ENCODE measurements at places on chromosomes 11 and 22.

DNA sequence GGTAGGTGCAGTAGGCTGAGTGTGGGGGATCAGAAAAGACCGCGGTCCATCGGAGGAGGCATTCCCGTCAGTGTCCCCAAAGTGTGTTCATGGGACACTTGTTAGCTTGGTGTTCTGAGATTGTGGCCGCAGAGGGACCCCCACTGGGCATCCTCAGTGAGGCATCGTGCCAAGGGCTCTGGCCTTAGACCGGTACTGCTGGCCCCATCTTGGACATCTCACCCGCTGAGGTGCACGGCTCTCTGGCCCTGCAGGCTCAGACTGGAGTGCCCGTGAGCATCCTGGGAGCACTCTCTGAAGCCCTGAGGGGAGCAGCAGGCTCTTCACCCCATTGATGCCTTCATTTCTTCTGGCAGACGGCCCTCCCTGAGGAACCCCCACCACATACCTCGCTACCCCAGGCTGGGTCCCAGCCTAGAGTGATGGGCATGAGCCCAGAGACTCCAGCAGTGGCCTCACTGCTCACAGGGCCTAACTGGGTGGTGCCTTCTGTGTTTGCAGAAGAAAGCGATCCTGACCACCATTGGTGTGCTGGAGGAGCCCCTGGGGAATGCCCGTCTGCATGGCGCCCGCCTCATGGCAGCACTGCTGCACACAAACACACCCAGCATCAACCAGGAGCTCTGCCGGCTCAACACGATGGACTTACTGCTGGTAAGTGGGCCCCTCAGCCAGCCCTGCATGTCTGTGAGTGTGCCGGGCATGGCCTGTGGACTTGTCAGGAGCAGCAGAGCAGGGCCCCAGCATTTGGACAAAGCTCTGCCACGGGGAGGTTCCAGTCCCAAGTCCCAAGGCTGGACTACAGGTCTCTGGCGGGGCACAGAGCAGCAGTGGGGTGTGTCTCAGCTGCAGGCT lies 51.6 kb downstream of the SBF1 start:
- DNase-seq: peak; percentile 5

DNA sequence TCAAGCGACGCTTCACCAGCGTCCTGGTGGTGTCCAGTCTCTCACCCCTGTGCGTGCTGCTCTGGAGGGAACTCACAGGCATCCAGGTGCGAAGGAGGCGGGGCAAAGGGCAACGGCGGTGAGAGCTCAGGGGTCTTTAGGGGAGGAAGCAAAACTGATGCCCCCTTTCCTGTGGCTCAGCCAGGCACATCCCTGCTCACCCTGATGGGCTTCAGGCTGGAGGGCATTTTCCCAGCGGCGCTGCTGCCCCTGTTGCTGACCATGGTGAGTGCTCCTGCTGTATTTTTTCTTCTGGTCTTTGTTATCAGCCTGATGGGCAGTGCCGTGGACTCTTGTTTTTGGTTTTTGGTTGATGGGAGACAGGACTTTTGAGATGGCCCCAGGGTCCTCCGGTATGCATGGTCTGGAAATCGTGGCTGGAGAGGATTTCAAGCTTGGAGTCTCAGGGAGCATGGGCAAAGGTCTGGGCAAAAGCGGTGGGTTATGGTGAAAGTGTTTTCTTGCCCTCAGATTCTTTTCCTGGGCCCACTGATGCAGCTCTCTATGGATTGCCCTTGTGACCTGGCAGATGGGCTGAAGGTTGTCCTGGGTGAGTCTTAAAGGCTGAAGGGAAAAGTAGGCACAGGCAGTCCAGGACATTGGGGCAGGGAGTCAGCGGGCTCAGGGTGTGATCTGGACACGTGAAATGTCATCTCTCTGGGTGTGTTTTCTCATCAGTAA lies 695 bp downstream of the RCE1 start:
- DNase-seq: peak; percentile 8

GRCh38 chr11:113818426-113818825 lies 38.8 kb downstream of the CLDN25 start:
- no peak for DNase-seq

DNA sequence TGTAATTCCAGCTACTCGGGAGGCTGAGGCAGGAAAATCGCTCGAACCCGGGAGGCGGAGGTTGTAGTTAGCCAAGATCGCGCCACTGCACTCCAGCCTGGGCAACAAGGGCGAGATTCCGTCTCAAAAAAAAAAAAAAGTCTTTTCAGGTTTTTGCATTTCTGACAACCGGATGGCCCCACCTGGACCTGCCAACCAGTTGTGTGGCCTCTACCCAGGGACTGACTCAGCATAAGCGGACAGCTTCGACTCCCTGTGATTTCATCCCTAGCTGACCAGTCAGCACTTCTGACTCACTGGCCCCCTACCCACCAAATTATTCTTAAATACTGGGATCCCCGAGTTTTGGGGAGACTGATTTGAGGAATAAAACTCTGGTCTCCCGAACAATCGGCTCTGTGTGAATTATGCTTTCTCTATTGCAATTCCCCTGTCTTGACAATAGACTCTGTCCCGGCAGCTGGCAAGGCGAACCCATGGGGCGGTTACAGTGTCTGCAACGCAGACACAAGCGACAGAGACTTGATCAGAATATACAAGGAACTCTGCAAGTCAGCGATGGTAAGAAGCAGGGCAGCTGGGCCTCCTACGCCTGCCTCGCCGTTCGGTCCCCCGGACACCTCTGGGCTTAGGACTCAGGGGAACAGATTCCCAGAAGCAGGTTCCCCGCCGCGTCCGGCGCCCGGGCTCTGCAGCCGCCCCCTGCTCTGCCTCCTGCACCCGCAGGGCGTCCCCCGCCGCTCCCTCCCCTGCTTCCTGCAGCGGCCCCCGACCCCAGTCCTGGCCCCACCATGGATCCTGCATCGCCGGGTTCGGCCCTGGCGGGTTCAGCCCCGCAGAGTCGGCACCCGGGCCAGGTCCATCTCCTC lies 741 bp upstream of the TALDO1 start:
- DNase-seq: no peak

- DNase-seq: no peak
These were observed 95.4 kb upstream of the GALNT18 start for GRCh38 chr11:11717064-11717725.

GRCh38 chr11:29984544-29984943 lies 32.3 kb downstream of the KCNA4 start:
- no peak for DNase-seq

- DNase-seq: peak; percentile 17
These were observed 906.3 kb downstream of the DLG2 start for GRCh38 chr11:84720706-84721402.

GRCh38 chr11:92658733-92659132 lies 310.7 kb upstream of the MTNR1B start:
- DNase-seq: no peak
